ENCODE measurements at places on chromosomes 12 and 14.
A peak's percentile ranks its signal among the peaks of the same experiment; 100 is the strongest.

DNA sequence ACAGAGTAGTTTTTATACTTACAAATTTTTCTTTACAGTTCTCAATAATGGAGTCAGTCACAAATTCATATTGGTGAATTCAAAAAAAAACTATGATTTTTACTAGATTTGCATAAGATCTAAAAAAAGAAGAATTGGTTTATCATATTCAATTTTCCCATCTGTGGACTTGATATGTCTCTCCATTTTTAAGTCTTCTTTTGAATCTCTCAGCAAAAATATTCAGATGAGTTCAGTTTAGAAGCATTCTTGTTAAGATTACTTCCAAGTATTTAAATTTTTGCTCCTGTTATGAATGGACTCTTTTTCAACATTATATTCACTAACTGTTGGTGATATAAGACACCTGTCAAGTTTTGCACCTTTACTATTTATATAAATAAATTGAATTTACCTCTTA lies 360.6 kb upstream of the FLRT2 start:
- no peak for DNase-seq

DNA sequence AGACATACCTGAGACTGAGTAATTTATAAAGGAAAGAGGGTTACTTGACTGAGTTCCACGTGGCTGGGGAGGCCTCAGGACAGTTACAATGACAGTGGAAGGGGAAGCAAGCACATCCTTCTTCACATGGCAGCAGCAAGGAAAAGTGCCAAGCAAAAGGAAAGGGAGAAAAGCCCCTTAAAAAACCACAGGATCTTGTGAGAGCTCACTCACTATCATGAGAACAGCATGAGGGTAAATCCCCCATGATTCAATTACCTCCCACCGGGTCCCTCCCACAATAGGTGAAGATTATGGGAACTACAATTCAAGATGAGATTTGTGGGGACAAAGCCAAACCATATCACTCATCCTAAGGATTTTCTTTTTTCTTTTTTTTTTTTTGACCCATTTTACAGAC lies 177.8 kb upstream of the EEA1 start:
- DNase-seq: no peak

- DNase-seq: no peak
These were observed 3.9 kb downstream of the MYRFL start for GRCh38 chr12:69828897-69829296.

GRCh38 chr12:103144278-103144677 lies 186.8 kb downstream of the ASCL1 start:
- no peak for DNase-seq

DNA sequence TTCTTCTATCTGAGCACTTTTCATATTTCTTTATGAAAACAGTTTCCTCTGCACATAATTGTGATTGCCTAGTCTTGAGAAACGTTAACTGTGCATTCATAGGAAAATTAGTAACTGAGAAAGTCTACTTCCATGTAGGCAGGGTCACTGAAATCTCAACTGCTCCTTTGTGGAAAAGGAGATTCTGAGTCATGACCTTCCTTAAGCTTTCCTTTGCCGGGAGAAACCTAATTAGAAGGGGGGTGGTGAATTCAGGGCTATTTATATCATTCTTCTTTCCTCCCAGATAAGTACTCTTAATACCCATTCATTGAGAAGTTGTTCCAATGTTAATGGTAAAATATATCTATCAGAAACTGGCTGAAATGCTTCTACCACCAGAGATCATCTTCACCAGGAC lies 751.0 kb upstream of the TMEM132C start:
- no peak for DNase-seq

- DNase-seq: no peak
These were observed 126.3 kb downstream of the RALGAPA1 start for GRCh38 chr14:35682802-35683201.

- DNase-seq: no peak
These were observed 4.6 kb downstream of the AHNAK2 start for GRCh38 chr14:104973385-104974145.

- peak; percentile 87 for DNase-seq
These were observed at the start of gene KRR1 for GRCh38 chr12:75511116-75512048. TSS of gene KRR1 (minus strand) at chr12:75511609. CDS start at chr12:75511597, 12 bp downstream.

GRCh38 chr14:103091041-103091882 lies 3.3 kb upstream of the EXOC3L4 start:
- peak; percentile 47 for DNase-seq

DNA sequence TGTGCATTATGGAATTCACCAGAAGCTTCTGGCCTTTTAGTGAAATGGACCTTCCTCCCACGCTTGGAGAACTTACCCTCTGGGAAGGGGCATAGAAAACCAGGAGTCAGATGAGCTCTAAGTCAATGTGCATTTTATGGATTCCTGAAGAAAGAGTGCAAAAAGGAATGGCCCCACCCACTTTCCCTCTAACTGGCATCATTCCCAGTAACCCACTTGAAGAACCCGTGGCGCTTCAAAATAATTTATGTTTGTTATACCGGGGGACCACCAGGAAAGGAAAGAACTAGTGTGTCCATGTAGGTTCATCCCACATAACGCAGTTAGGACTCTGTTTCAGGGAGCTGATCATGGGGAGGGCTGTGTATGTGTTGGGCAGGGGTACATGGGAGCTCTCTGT lies 1153.4 kb downstream of the TMEM121 start:
- no peak for DNase-seq

DNA sequence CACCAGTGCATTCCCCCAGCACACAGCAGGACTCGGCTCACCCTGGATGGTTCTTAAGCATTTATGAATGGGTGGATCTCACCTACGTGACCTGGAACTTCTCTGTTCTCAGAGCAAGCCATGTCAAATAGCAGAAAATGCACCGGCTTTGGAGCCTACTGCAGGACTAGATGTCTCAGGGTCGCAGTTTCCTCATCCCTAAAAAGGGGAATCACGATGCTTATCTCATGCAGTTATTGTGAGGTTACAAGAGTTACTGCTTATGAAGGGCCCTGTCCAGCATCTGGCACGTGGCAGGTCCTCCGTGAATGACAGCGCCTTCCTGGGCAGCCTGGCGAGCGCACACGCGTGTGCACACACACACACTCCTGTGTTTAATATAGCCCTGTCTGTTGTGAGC lies 128.5 kb downstream of the ETV6 start:
- no peak for DNase-seq

- DNase-seq: no peak
These were observed 52.4 kb downstream of the LMNTD1 start for GRCh38 chr12:25500651-25501050.

DNA sequence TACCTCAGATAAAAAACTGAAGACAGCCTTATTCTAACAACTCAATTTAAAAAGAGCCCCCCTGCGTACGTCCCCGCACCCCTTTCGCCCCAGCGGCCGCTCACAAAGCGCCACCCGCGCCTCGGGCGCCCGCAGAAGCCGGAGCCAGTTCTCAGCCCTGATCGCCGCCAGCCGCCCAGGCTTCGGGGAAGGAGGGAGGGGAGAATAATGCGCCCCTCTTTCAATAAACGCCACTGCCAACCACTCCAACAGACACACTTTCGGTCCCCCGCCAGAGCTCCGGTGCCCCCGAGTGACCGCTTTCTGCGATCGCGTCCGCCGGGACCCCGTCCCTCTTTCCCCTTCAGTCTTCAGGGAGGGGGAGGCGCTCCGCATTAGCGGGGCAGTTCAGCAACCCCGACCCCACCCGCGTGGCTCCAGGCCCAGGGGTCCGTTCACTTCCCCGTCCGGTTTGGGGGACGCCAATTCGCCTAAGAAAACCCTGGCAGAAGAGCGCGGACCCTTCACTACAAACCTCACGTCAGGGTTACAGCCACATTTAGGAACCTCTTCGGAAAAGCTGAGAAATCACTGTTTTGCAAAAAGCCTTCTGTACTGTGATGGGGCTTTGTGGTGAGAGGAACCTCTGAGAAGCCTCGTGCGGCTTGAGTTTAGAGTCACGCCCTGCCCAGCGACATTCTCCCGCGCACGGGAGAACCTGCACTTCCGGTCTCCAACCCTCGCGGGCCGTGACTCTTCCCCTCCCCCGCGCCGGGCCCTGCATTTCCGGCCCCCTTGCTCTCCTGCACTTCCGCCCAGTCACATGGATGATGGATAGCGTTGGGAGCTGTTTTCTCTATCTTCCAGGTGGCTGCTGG lies 18.7 kb downstream of the FOXG1 start:
- DNase-seq: no peak

DNA sequence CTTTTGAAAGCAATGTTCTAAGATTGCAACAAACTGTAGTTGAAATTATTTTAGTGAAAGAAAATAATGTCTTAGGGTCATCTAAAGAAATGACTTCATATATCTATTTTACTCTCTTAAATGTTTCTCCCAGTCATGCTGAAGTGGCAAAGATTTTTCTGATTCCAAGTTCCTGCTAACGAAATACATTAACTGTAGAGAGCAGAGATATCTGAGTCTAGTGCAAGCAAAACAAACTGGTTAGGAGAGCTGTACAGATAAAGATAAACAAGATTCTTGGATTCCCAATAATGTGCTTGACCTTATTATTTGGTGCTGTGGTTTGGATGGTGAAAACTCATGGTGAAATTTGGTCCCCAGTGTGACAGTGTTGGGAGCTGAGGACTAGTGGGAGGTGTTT lies 199.9 kb upstream of the PWP1 start:
- no peak for DNase-seq

GRCh38 chr12:101802486-101802885 lies 28.3 kb downstream of the GNPTAB start:
- DNase-seq: no peak

DNA sequence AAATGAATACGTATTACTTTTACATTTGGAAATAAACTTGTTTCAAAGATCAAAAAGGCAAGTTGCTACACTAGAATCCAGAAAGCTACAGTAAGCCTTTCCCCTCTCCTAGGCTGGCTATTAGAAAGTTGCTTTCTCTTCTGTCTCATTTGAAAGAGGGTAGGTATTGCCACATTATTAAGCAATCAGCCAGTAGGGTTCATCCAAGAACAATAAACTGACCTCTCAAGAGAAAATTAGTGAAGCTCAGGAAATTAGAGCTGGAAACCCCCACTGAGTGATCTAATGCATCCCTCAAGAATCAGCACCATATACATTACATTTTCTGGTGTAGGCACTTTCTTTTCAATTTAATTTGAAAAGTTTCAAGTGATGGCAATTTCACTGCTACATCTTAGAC lies 4.5 kb upstream of the TMEM233 start:
- DNase-seq: no peak

GRCh38 chr12:87930033-87930432 lies 99.2 kb downstream of the C12orf50 start:
- peak; percentile 23 for DNase-seq

DNA sequence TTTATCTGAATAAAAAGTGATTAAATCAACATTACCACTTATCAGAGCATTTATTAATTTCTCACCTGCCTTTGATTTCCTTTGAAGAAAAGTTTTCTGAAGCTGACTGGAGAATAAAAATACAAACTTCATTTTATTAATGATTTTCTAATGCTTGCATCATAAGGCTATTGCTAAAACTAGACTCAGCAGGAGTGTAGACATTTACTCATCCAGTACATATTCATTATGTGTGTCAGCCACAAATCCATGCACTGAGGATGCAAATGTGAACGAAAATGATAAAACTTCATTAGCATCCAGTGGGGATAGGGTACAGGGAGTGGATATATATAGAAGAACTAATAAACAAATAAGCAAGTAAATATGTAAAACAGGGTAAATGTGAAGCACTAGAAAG lies 74.6 kb downstream of the SLCO1B3 start:
- DNase-seq: no peak

GRCh38 chr14:34063470-34064164 lies 112.7 kb upstream of the EGLN3 start:
- no peak for DNase-seq

Data from NCI-H1694 treated with DMSO at 0.1 percent for 48 hours (cell line).